ENCODE measurements at places on chromosomes 7 and 10. TPM values are rescaled to one million over a fixed set of nuclear protein-coding genes. Genes with fewer than 3 reads are reported as not detected.
A peak's percentile ranks its signal among the peaks of the same experiment; 100 is the strongest.

DNA sequence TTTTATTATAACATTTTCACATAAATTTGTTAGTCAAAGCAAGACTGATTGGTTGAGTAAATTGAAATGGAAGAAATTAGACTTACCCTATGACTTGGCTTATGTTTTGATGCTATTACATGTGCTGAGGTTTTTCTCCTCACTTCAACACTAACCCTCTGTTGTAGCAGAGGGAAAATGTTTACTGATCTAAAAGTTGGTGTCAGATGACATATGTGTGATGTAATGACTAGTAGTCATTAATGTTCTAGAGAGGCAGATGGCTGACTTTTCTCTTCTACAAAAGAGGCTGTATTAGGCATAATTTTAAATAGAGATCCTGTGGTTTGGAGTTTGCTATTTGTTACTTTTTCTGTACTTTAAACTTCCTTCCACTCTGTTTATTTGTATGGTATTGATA, 266.0 kb downstream of the BBS9 start:
- no peaks in the 10 kb centered on the region for H3K27me3 ChIP-seq
- peaks cover 6% of the 10 kb centered on the region for H3K36me3 ChIP-seq
- DNase-seq = no peak
- H3K4me1 ChIP-seq = peaks cover 19% of the 10 kb centered on the region
- H3K4me3 ChIP-seq = no peak overlapping the region
- H3K27ac ChIP-seq = no peak overlapping the region

DNA sequence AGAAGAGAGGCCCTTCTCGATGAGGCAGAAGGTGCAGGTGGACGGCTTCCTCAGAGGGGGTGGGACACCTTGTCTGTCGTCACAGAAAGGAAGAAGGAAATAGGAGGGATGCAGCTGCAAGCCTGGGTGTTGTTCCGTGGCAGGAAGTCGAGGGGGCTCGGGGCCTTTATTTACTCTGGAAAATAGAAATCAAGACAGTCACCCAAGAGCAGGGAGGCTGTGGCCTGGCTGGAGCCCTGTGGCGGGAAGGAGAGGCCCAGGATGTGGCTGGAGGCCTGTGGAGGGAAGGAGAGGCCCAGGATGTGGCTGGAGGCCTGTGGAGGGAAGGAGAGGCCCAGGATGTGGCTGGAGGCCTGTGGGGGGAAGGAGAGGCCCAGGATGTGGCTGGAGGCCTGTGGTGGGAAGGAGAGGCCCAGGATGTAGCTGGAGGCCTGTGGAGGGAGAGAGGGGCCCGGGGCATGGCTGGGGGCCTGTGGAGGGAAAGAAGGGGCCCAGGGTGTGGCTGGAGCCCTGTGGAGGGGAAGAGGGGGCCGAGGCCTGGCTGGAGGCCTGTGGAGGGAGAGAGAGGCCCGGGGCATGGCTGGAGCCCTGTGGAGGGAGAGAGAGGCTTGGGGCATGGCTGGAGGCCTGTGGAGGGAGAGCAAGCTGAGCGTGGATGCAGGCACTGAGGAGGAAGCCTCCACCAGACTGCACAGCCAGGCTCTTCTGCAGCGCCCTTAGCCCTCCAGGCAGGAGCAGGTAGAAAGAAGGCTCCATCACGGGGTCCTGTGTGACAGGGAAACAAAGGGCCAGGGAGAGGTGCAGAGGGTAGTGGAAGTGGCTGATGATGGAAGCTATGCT, 97.3 kb upstream of the SFMBT2 start:
- H3K4me3 ChIP-seq = peak overlapping the region; percentile 44
- H3K27me3 ChIP-seq = no peaks in the 10 kb centered on the region
- peak overlapping the region; percentile 95 for H3K27ac ChIP-seq
- H3K36me3 ChIP-seq = peaks cover 66% of the 10 kb centered on the region
- DNase-seq = peak; percentile 84
- peaks cover 77% of the 10 kb centered on the region for H3K4me1 ChIP-seq

Gene ATOH7
- not detected for total RNA-seq

DNA sequence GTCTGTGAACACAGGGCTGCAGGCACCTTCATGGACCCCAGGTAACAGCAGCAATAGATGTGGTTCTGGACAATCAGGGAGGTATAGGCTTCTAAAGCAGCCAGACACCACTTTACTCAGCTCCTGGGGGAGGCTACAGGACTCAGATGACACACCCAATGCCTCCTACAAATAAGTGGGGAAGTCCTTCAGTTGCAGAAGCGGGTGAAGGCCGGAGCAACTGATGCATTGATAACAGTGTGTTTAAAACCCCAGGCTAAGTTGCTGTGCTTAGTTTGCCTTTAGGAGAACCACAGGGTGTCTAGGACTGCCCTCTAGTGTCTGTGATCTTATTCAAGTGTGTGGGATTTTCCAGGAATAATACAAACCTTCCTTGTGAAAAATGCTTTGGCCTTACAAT, 5.9 kb upstream of the ITGA8 start:
- no peaks in the 10 kb centered on the region for H3K36me3 ChIP-seq
- H3K4me1 ChIP-seq = no peaks in the 10 kb centered on the region
- peaks cover 15% of the 10 kb centered on the region for H3K27me3 ChIP-seq
- H3K4me3 ChIP-seq = no peak overlapping the region

GRCh38 chr7:21844742-21845141, 101.0 kb downstream of the CDCA7L start:
- H3K27me3 ChIP-seq = no peaks in the 10 kb centered on the region
- no peak overlapping the region for H3K4me3 ChIP-seq
- H3K27ac ChIP-seq = no peak overlapping the region

DNA sequence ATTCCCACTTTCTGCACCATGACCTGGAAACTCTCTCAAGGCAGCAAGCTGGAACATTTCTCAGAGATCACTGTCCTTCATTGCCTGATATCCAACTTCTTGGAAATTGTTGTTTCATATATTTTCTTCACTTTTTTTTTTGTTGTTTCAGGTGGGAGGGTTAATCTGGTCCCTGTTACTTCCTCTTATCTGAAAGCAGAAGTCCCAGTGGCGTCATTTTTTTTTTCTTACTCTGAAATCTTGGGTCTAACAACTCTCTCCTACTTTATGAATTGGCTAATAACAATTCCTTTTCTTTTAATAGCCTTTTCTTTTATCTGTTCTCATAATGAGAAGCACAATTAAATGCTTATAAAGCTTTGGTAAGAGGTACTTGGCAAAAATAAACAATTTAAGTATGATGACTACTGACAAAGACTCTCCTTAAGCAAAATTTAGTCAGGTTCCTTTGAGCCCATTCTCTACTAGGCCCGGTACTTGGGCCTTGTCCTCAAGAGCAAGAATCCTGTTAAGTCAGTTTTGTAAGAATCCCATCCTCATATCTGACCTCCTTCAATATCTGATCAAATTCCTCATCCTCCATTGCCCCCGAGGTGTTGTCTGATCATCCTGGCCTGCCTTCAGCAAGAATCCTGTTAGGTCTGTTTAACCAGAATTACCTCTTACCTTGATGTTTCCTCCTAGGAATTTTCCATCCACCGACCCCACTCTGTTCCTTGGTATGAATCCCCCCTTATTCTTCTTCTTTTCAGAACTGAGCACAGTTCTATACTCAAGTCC, 11.5 kb upstream of the CC2D2B start:
- H3K4me3 ChIP-seq = no peak overlapping the region
- H3K36me3 ChIP-seq = peaks cover 40% of the 10 kb centered on the region
- H3K27me3 ChIP-seq = no peaks in the 10 kb centered on the region
- no peaks in the 10 kb centered on the region for H3K4me1 ChIP-seq

DNA sequence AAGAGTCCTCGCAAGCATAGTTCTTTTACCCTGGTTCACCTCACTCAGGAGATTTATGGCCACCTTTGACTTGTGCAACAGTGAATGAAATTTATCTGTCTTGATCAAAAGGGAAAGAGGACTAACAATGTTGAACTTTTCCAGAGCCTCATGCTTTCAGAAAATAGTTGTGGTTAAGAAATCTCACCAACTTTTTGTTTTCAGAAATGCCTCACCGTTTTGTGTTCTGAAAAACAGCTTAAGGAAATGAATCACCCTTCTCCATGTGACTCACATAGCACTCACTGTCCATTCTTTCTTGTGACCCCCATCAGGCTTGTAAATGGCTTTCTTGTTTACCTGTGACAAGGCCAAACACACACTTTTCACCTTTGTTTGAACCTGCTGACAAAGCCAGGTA, 148.6 kb upstream of the FAM3C start:
- H3K4me3 ChIP-seq = no peak overlapping the region
- no peak for DNase-seq
- no peaks in the 10 kb centered on the region for H3K27me3 ChIP-seq
- H3K4me1 ChIP-seq = peaks cover 35% of the 10 kb centered on the region

DNA sequence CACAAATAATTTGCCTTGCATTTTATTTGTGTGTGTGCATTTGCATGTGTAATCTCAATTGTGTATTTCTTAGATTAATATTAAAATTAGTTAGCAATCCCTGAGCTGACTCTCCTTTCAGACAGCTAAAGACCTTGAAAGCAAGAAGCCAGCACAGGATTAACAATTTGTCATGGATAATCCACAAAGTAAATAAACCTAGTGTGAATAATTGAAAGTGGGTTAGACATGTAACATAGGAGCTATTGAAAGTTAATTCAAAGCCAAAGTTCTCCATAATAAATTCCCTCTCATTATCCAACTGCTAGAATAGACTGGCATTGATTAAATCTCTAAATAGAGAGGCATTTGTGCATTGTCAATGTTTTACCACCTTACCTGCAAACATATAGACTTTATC, 326.1 kb downstream of the PLXDC2 start:
- H3K4me1 ChIP-seq = no peaks in the 10 kb centered on the region
- H3K27me3 ChIP-seq = no peaks in the 10 kb centered on the region
- no peak overlapping the region for H3K27ac ChIP-seq
- H3K36me3 ChIP-seq = no peaks in the 10 kb centered on the region
- H3K4me3 ChIP-seq = no peak overlapping the region
- DNase-seq = no peak

GRCh38 chr7:154767142-154767541, 235.8 kb downstream of the PAXIP1 start:
- H3K4me1 ChIP-seq = no peaks in the 10 kb centered on the region
- no peak overlapping the region for H3K4me3 ChIP-seq
- no peak overlapping the region for H3K27ac ChIP-seq
- DNase-seq = no peak
- H3K36me3 ChIP-seq = no peaks in the 10 kb centered on the region

GRCh38 chr7:107147464-107148393, 21.1 kb upstream of the HBP1 start:
- H3K4me3 ChIP-seq = no peak overlapping the region
- H3K4me1 ChIP-seq = peaks cover 2% of the 10 kb centered on the region
- no peaks in the 10 kb centered on the region for H3K27me3 ChIP-seq
- no peak overlapping the region for H3K27ac ChIP-seq
- H3K36me3 ChIP-seq = no peaks in the 10 kb centered on the region

DNA sequence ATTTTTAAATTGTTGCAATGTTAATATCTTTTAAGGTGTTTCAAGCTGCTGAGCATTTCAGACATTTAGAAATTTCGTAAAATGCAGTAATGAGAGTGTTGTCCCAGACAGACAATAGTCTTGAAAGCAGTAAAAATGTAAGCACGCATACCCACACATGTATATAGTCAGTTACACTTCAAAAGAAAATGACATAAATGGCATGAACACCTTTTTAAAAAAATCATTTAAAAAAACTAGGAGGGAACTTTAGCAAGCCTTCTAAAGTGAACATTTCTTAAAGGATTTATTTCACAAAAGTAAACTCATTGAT, 51.0 kb downstream of the CPED1 start:
- no peaks in the 10 kb centered on the region for H3K4me1 ChIP-seq
- H3K4me3 ChIP-seq = no peak overlapping the region
- no peak overlapping the region for H3K27ac ChIP-seq
- DNase-seq = no peak
- H3K27me3 ChIP-seq = peaks cover 11% of the 10 kb centered on the region

GRCh38 chr10:95304463-95304862, 13.7 kb upstream of the PDLIM1 start:
- no peak overlapping the region for H3K4me3 ChIP-seq
- H3K36me3 ChIP-seq = no peaks in the 10 kb centered on the region
- peaks cover 5% of the 10 kb centered on the region for H3K27me3 ChIP-seq
- peaks cover 11% of the 10 kb centered on the region for H3K4me1 ChIP-seq

- H3K4me3 ChIP-seq = no peak overlapping the region
- no peaks in the 10 kb centered on the region for H3K27me3 ChIP-seq
- H3K27ac ChIP-seq = no peak overlapping the region
- H3K4me1 ChIP-seq = no peaks in the 10 kb centered on the region
- no peak for DNase-seq
These were observed 27.1 kb upstream of the TAS2R16 start for GRCh38 chr7:123022576-123022975.

DNA sequence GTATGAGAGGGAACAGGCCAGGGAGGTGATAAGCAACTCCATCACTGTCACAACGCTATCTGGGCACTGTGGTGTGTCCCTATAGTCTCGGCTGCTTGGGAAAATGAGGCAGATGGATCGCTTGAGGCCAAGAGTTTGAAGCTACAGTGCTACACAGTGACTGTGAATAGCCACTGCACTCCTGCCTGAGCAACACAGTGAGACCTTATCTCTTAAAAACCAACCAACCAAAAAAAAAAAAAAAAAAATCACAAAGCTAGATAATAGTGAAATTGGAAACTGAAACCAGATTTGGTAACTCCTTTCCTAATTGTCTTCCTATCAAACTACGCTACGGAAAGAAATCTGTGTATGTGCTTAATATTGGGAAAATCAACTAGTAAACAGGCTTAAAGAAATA, 14.1 kb downstream of the MICU1 start:
- no peak overlapping the region for H3K4me3 ChIP-seq
- DNase-seq = no peak
- peaks cover 10% of the 10 kb centered on the region for H3K36me3 ChIP-seq
- no peak overlapping the region for H3K27ac ChIP-seq
- peaks cover 6% of the 10 kb centered on the region for H3K4me1 ChIP-seq

GRCh38 chr10:46541017-46541661, 15.3 kb downstream of the GPRIN2 start:
- DNase-seq = no peak
- no peak overlapping the region for H3K27ac ChIP-seq
- H3K4me1 ChIP-seq = no peaks in the 10 kb centered on the region
- H3K4me3 ChIP-seq = no peak overlapping the region
- no peaks in the 10 kb centered on the region for H3K36me3 ChIP-seq

DNA sequence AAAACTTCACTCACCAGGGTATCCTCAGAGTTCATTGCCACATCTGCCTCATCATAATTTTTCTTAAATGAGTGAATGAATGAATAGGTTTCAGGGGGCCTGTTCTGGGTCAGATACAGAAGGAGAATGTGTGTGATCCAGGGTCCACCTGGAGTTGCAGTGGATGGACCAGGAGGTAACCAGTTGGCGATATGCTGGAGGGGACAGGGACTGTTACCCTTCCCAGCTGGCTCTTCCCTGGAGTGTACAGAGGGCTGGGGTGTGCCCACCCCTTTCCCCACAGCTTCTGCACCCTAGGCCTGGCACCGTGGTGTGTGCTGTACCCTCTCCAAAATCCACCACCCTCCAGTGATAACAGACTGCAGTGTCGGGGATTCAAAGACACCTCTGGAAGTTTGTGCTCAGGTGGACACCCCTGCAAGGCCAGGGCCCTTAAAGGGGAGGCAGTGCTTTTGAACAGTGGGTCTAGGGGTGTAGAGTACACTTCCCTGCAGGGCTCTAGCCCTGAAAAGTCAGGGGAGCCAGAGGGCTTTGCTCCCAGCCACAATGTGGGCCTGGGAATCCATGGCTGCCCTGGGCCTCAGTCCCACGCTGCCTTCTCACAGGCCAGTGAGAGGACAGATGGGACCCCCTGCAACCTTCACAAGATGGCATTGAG, 134.4 kb upstream of the UNC5B start:
- H3K4me3 ChIP-seq = no peak overlapping the region
- no peak overlapping the region for H3K27ac ChIP-seq
- H3K36me3 ChIP-seq = no peaks in the 10 kb centered on the region
- no peaks in the 10 kb centered on the region for H3K4me1 ChIP-seq

- H3K4me1 ChIP-seq = peaks cover 98% of the 10 kb centered on the region
- H3K4me3 ChIP-seq = peak overlapping the region; percentile 53
- peak overlapping the region; percentile 81 for H3K27ac ChIP-seq
- H3K27me3 ChIP-seq = no peaks in the 10 kb centered on the region
These were observed 14.1 kb downstream of the ESYT2 start for GRCh38 chr7:158815083-158815799.

All from activated CD8-positive, alpha-beta T cell treated with anti-CD3 and anti-CD28 coated beads, Interleukin-2, amount 10 ng/mL, durations not matched to agents 7 days and 5 days (primary cell).